ENCODE measurements at places on chromosomes 2 and 18.

GRCh38 chr2:223956300-223956699, 963 bp upstream of the MRPL44 start:
- DNase-seq = no peak

- DNase-seq = no peak
Measured at GRCh38 chr18:22253676-22254075, 84.3 kb downstream of the GATA6 start.

- DNase-seq = peak; percentile 9
Measured at GRCh38 chr2:19944205-19944845, 42.5 kb upstream of the TTC32 start.

DNA sequence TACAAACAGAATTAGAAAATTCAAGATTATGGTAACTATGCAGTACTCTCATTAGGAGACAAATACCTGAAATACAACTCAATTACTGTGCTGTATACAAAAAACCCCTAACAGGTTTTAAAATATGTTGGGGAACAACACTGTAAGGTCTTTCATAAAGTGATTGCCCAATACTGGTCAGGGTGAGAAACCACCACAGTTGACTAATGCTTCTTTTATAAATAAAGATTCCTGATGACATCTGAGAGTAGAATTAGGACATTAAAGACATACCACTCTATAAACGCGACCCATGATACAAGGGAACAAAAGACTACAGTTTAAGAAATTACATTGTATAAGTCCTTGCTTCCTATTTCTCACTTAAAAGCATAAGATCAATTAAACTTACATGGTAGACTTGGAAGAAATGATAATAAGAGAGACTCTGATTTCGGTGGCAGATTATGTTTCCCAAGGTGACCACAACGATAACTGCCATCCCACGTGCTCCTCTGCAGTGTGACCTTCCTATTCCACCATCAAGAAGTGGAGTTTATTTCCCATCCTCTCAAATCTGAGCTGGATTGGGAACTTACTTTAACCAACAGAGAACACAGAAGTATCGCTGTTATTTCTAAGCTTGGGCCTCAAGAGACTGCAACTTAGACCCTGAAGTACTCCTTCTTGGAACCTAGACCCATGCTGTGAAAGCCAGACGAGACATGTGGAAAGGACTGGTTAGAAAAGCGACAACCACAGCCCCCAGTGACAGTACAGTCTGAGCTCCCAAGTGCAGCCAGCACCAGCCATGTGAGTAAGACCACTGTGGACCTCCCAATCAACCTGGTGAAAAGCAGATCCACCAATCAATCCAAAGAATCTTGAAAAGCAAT, 52.3 kb downstream of the ZNF521 start:
- DNase-seq = no peak

DNA sequence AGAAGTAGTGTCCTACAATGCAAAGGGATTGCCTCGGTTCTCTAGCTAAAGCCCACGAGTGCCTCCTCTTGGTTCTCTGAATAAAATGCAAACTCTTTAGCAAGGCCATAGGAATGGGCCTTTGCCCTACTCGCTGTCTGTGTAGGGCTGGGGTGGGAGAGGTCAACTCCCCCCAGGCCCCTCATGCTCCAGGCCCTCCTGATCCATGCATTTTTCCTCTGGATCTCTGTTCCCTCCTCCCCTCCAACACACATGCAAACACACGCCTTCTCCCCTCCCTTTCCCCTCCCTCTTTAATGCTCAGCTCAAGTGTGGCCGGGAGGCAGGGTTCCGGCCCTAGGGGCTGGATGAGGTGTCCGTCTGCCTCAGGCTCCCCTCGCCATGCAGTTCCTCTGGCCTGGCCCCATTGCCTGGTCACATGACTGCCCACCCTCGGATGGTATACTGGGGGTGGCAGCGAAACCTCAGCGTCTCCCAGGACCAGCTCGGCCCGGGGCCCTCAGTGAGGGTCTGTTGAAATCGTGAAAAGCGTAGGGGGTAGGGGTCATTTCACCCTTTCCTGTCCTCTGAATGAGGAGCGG, 14.9 kb upstream of the KLF11 start:
- DNase-seq = peak; percentile 93

GRCh38 chr2:15642011-15642814, 50.5 kb downstream of the DDX1 start:
- DNase-seq = no peak

DNA sequence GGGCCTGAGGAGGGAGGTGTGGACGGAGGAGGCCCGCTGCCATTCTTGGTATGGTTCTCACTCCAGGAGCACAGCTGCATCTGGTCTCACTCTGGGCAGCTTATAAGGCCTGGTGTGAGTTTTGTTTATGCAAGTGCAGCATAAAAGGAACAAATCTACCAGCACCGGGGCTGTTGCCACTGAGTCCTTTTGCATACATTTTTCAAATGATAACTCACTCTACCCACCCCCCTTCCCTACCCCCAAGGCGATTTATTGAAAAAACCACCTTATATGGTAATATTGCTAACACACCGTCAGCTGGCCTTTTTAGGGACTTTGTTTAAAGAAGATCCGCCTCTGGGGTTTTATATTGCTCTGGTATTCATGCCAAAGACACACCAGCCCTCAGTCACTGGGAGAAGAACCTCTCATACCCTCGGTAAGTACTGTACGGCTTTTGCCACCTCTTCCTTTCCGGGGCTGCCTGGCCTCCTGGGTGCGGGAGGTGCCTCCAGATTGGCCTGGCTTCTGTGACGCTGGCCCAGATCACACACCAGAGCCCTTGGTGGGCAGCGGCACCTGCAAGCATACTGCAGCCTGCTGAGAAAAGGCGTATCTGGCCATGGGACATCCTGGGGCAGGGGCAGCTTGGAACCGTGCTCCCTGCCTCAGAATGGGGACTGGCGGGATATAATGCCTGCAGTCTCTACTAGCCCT, at the start of gene ACTG2:
ACTG2 (plus strand) TSS at position 378 of the 699 bp plus-strand sequence. CDS start 8,304 bp downstream, outside the sequence.
- DNase-seq = peak; percentile 18

DNA sequence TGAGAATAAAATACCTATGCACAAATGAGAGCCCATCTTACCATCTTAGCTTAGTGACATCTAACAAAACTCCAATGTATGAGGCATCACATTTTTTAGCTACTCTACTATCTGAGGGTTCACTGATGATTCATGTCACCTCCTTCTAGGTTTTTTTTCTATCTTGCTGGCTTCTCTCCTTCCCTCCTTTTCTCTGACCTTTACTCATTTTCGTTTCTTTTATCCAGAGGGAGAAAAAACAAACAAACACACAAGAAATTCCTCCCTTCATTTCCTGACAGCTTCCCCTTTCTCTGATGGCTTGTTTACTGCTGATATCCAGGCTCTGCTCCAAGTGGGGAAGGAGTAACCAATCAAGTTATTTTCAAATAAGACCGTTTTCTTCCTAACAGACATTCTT, 115.1 kb downstream of the UBE2E3 start:
- no peak for DNase-seq

- no peak for DNase-seq
Measured at GRCh38 chr2:134795765-134796164, 42.7 kb upstream of the ACMSD start.
